ENCODE measurements at places on chromosomes 4 and X.

DNA sequence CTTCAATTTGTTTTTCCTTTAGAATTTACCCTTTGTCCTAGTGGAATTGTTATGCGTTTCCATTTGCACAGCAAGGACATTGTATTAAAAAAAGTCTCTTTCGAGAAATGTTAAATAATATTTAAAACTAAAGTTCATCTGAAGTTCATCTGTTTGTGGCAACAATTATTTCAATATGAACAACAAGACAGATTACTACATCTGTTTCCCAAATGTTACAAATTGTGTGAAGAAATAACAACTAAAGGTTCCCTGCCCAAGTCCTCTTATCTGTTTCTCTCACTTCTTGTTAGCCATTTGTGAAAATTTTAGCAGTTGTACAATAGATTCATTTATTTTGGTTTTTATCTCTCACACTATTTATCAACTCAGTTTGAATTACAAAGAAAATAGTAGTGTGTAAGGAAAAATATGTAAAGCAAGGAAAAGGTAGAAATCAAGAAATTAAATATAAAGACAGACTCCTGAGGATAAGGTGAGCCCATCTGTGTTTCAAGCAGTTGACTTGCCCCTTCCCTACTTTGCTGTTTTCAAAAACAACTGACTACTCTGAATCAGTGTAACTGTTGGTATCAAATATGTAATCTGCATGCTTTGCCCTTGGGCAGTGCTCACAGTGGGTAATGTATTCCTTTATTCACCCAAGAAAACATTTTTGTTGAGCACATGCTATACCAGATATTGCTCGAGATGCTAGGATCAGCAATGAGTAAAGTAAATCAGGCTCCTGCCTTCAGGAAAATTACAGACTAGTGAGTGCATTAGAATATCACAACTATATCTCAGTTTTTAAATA, 118.9 kb upstream of the PCDH7 start:
- no peak for DNase-seq

GRCh38 chr4:110663206-110663605, 40.3 kb upstream of the PITX2 start:
- no peak for DNase-seq

GRCh38 chrX:39242187-39242586, 440.9 kb downstream of the MID1IP1 start:
- DNase-seq: peak; percentile 9

- DNase-seq: no peak
Measured at GRCh38 chr4:175827516-175827915, 15.5 kb upstream of the GPM6A start.

DNA sequence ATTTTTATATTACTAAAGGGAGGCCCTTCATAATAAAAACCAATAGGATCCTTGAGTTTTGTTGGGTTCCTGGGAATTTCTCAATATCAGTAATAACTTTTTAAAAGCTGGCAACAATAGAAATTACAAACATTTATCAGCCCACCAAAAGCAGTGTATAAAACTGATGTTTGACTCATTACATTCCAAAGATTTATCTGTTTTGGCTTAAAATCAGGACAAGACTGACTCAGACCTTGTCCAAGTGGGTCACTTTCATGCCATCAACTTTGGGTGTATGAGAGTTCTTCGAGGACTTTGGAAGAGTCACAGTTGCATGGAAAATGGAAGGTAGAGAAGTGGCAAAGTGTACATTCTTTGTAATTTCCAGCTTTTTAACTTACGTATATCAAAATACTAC, 102.8 kb downstream of the FRMPD4 start:
- peak; percentile 45 for DNase-seq

DNA sequence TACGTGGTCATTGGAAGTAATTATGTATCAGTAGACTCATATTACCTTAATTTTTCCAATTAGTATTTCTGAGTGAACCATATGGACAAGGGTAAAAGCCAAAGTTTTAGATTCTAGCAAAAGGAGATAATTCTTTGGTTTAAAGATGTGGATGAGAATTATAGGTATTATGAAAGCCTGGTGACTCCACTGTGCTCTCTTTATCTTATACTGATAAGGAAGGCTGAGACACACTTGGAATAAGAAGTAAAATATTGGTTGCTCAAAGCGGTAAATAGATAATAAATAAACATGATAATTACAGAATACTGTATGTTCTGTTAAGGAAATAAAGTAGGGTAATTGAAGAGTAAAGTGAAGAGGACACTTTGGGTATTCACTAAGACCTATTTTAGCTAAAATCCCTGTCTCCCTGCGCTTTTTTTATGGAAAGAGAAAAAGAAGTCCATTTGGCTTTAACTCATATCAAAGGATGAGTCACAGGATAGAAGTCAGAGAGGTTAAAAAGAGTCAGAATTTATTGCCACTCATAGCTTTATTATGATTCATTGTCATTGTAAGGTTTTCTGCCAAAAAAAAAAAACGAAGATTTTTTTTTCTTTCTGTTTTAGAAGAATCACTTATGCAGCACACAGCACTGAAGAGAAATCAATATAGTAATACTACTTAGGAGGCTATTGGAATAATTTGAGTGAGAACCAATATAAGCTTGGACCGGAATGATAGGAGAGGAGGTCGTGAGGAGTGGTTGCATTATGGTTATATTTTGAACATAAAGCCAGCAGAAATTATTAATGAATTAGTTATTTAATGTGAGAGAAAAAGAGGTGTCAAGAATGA, 2463.1 kb downstream of the ARAP2 start:
- DNase-seq: peak; percentile 87

All from ELR (cell line).